ENCODE measurements at places on chromosomes 5 and 9.

- ATAC-seq, result no peak
These were observed 4.7 kb upstream of the LCN2 start for GRCh38 chr9:128144239-128145181.

- ATAC-seq, result peak; percentile 61
These were observed 43.1 kb downstream of the TRIO start for GRCh38 chr5:14186059-14186830.

DNA sequence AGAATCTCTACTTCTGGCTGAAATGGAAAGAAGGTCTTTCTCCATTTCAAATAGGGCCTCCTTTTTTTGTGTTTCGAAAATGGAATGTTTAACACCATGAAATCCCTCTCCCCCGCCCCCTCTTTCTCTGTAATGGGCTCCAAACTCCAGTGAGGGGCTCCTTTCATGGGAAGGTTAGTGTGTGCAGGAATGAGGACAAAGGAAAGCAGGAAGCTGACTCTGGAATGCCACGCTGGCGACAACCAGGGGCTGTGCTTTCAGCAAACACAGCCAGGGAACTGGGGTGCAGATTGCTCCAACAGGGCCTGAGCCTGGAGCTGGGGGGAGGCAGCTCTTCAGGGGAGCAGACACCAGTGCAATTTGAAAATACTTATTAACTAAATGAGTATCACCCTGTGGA, 82.8 kb downstream of the CRB2 start:
- no peak for ATAC-seq

DNA sequence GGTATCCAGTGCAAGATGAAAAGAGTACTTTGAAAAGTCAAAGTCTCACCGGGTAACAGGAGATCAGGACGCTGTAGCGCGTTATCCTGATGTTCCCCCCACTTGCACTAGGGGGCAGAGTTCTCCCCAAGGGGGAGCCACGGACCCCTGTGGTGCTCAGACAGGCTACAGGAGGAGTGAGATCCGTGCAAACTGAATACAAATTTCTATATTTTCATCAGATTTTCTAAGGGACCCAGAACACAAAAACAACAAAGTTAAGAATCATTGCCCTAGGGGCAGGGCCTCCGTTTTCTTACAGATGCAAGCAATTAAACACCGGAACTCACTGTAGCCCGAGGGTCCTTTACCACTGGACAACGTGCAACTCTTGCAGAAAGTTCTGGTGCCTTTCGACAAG, 2.0 kb downstream of the MYO10 start:
- no peak for ATAC-seq

- no peak for ATAC-seq
These were observed 140.6 kb downstream of the FSTL4 start for GRCh38 chr5:133471699-133472098.

DNA sequence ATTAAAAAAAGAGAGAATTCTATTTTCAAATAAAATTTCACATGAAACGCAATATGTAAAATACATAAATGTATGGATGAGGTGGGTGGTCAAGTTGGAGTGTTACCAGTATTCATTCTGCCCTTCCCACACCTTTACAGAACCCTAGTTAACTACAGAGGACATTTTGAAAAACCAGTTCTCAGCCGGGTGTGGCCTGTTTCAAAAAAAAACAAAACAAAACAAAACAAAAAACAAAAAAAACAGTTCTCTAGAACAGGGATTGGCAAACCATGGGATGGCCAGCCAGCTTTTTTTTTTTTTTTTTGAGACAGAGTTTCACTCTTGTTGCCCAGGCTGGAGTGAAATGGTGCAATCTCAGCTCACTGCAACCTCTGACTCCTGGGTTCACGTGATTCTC, 28.4 kb upstream of the HK3 start:
- ATAC-seq, result no peak
